ENCODE measurements at places on chromosomes 4 and X.

DNA sequence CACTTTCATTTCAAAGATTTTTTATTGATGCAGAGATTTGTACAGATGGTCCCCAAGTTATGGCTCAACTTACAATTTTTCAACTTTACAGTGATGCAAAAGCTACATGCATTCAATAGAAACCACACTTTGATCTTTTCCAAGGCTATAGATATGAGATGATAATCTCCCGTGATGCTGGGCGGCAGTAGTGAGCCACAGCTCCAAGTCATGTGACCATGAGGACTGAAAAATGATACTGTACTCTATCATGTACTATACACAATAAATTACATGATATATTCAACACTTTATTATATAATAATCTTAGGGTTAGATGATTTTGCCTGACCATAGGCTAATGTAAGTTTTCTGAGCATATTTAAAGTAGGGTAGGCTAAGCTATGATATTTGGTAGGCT lies 14.0 kb upstream of the GASK1B start:
- DNase-seq: no peak

- DNase-seq: no peak
These were observed 4.0 kb upstream of the CBLL2 start for GRCh38 chrX:22268706-22269105.

DNA sequence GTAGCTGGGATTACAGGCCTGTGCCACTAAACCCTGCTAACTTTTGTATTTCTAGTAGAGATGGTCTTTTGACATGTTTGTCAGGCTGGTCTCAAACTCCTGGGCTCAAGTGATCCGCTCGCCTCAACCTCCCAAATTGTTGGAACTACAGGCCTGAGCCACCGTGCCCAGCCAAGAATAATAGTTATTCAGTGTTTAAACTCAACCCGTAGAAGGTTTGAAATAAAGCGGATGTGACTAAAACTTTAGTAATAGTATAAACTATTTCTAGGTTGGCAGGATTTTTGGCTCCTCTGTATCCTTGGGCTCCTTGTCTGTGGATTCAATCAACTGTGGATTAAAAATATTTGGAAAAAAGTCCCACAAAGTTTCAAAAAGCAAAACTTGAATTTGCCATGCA lies 37.8 kb downstream of the PCDH10 start:
- no peak for DNase-seq

DNA sequence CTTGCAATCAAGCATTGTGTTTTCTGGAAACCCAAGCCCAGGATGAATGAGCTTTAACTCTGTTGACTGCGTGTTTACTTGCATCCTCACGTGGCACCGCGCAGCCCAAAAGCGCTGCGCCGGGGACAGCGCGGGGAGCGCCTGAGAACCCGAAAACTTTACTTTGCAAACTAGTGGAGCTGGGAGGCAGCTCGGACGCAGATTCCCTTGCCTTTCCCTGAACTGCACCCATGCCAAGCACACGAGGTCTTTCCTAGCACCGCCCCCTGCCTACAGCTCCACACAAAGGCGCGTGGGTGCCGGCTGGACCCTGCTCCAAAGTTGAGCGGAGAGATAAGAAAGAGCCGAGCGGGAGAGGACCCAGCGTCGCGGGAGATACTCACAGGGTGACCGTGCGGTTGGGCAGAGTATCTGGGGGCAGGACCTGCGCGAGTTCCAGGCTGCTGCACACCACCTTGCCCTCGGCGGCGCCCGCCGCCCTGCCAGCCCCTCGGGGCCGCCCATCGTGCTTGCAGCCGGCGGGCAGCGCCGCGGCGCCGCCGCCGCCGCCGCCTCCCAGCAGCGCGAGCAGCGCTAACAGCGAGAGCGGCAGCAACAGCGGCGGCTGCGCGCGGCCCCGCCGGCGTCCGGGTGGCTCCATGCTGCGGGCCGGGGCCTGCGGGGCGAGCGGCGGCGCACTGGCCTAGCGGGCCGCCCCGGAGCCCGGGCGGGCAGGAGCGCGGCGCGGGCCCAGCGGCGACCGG lies 550 bp downstream of the ADGRA3 start:
- peak; percentile 78 for DNase-seq

DNA sequence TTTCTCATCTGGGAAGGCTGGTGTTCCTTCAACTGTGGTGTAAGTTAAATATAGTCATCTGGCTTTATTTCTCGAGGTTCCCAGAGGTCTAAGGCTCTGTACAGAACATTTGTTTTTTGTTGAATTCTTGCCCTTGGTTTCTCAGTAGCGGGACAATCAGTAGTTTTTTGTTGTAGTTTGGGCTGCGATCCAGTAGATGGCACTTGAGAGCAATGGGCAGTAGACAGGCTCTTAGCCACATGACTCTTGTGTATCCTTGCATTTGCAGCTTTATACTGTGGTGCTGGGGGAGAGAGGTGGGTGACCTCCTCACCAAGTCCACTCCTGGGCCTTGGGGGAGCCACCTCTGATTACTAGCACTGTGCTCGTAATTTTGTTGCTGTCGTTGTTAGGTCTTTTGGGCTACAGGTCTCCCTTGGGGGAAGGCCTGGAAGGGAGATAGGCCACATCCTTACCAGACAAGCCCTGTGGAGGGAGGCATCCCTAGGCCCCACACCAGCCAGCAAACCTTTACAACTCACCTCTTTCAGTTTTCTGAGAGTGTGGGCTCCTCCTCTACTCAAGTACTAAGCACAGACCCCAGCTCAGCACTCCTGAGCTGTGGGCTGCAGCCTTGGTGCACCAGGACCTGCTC lies 8.1 kb downstream of the ETDB start:
- peak; percentile 31 for DNase-seq

GRCh38 chr4:38860788-38861424 lies 4.3 kb upstream of the TLR6 start:
- peak; percentile 60 for DNase-seq

GRCh38 chrX:129427267-129427666 lies 96.0 kb downstream of the SMARCA1 start:
- no peak for DNase-seq

DNA sequence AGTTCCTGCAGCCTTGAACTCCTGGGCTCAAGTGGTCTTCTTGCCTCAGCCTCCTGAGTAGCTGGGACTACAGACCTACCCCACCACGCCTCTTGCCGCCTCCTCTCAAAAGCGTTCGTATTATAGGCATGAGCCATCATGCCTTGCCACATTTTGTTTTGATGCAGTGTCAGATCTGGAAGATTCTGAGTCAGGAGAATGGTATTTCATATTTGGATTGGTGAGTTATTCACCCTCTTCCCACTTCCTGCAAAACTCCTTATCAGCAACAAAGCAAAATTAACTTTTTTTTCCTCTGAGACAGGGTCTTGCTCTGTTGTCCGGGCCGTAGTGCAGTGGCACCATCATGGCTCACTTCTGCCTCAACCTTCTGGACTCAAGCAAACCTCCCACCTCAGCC lies 29.6 kb downstream of the REST start:
- DNase-seq: peak; percentile 70

DNA sequence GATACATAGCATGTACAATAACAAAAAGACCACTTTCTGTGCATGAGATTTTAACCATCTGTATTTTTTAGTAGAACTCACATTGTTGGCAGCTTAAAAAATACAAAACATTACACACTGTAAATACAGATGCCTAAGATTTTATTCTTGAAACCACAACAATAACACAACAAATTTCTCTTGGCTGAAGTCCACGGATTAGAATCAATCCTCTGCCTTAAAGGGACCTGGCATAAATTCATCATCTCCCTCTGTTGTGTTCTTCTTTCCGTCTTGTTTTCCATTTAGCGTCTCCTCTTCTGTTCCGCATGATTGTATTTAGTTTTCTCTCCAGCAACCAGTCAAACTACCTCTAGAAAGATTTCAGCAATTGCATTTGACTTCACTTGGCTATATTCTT lies 231.0 kb downstream of the SPOCK3 start:
- no peak for DNase-seq

DNA sequence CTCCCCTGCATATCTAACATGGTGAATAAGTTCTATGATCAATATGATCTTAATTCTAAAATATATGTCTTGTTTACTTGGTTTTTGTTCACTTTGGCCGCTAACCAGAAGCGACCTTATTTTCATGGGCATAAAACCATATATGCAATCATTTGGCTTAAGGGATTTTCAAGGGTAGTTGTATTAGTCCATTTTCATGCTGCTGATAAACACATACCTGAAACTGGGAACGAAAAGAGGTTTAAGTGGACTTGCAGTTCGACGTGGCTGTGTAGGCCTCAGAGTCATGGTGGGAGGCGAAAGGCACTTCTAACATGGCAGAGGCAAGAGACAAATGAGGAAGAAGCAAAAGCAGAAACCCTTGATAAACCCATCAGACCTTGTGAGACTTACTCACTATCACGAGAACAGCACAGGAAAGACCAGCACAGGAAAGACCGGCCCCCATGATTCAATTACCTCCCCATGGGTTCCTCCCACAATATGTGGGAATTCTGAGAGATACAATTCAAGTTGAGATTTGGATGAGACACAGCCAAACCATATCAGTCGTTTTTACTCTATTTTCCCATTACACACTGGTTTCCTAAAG lies 114.3 kb upstream of the CPEB2 start:
- DNase-seq: no peak

DNA sequence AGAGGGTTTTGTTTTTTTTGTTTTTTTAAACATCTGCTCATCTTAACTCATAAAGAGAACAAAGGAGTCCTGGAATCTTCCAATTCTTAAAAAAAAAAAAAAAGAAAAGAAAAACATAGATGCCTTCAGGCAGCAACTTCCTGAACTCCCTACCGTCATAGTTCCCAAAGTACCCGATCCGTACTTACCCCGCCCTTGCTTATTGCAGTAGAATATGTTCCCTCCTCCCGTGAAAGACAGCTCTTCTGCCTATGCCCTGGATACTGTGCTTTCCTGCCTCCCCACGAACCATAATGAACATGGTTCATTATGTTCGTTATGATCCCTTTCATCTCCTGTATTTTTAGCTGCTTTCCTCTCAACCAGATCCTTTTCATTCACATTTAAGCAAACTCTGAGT lies 40.3 kb downstream of the KLHL5 start:
- no peak for DNase-seq

DNA sequence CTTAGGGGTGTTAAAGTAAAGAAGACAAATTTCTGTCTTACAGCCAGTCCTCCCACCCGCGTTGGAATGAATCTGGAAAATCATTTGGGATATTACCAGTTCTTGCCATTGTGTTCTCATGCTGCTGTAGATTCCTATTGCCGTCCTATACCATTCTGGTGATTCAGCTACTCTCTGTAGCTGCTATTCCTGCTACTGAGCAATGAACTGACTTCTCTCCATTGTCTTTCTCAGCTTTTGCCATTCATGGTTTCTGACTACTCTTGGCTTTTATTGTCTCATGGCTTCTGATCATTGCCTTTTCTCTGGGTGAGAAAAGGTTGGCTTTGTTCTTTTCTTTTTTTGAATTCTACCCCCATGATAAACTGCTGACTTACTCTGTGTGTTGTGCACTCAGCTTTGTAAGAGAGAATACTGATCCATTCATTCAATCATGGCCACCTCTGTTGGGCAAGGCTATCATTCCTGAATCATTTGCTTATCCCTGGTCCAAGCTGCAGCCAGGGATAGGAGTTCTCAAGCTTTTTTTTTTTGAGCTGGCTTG lies 27.7 kb upstream of the METAP1 start:
- no peak for DNase-seq

- no peak for DNase-seq
These were observed 188.5 kb upstream of the TEX13C start for GRCh38 chrX:125131164-125131563.

GRCh38 chrX:132614297-132614696 lies 125.5 kb upstream of the MBNL3 start:
- DNase-seq: peak; percentile 21

DNA sequence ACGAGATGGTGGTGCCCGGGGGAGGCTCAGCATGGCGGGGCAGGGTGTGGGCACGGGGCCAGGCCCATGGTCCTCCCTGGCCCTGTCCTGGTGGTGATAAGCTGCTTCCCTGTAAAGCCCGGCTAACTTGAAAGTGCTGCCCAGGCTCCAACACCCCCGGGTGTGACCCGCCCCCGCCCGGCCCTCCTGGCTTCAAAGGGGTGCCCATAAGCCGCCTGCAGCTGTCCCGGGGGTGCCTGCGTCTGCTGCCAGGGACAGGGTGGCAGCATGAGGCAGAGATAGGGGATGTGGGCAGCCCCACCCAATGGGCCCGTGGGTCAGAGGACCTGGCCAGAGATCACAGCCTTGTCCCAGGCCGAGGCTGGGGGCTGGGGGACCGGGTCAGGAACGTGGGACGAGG lies 18.1 kb downstream of the FGFRL1 start:
- DNase-seq: no peak

- DNase-seq: peak; percentile 64
These were observed 18.6 kb upstream of the SUPT20HL1 start for GRCh38 chrX:24341795-24342194.

GRCh38 chrX:45843518-45843917 lies 642.8 kb upstream of the DIPK2B start:
- no peak for DNase-seq

- DNase-seq: no peak
These were observed 6.6 kb downstream of the TADA2B start for GRCh38 chr4:7049739-7050138.

DNA sequence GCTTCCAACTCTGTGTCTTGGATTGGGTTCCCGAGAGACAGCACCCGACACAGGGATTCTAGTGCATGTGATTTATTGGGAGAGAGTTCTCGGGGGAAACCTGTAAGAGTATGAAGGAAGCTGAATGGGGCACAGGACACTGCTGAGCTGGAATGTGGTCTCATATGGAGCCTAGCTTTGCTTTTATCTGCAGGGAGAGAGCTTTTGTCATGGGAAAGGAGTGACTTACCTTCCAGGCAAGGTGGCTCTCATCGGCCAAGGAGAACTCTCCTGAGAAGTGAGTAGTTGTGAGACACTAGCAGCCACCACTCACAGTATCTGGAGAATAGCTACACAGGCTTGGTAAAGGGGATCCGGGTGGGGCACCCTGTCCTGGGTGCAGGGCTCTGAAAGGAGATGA lies 124.5 kb downstream of the NHS start:
- no peak for DNase-seq

GRCh38 chr4:181308476-181309312 lies 934.5 kb upstream of the TENM3 start:
- no peak for DNase-seq

- no peak for DNase-seq
These were observed 32.5 kb downstream of the MEPE start for GRCh38 chr4:87865288-87865687.

- no peak for DNase-seq
These were observed 579.7 kb downstream of the SPRY1 start for GRCh38 chr4:123976285-123976684.

DNA sequence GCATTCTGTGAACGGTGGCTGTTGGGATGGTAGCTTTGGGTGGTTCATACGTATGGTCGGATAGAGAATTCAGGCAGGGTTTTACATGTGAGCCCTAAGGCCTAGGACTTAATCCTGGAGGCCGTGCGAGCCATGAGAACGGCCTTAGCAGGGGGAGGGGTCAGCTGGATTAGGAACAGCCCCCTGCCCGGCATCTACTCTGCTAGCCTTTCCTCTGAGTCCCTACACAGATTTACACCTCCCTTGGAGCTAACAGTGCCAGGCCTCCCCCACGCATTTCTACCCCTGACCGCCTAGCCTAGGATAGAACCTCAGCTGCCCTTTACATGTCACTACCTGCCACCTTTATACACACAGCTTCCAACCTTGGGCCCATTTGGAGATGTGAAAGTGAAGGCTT lies 7.1 kb downstream of the PRAF2 start:
- no peak for DNase-seq

GRCh38 chrX:56853436-56853835 lies 124.4 kb downstream of the NBDY start:
- no peak for DNase-seq

- DNase-seq: no peak
These were observed 90.8 kb downstream of the AFF1 start for GRCh38 chr4:87025614-87026041.

- DNase-seq: peak; percentile 99
These were observed 45.6 kb downstream of the SH3RF1 start for GRCh38 chr4:169225058-169225751.

GRCh38 chr4:55069248-55069647 lies 56.1 kb downstream of the KDR start:
- no peak for DNase-seq

Data from fibroblast of villous mesenchyme (primary cell).